Colonic mucosa (tissue), 4 donors: ENCODE measurements at places on chromosomes 5 and 9. TPM values are rescaled to one million over a fixed set of nuclear protein-coding genes. Genes with fewer than 3 reads are reported as not detected.

The SPATA31E1 gene
- 0.07 TPM for total RNA-seq

The KLF4 gene
- total RNA-seq = 209 TPM

The WDR38 gene
- total RNA-seq = not detected

The SLC6A18 gene
- total RNA-seq = 0.27 TPM

The F2R gene
- 8.1 TPM for total RNA-seq

The NEUROG1 gene
- total RNA-seq = not detected

The FBP2 gene
- total RNA-seq = not detected

The IRX1 gene
- total RNA-seq = not detected

The CLK4 gene
- 13.8 TPM for total RNA-seq

The AK3 gene
- total RNA-seq = 95.7 TPM

DNA sequence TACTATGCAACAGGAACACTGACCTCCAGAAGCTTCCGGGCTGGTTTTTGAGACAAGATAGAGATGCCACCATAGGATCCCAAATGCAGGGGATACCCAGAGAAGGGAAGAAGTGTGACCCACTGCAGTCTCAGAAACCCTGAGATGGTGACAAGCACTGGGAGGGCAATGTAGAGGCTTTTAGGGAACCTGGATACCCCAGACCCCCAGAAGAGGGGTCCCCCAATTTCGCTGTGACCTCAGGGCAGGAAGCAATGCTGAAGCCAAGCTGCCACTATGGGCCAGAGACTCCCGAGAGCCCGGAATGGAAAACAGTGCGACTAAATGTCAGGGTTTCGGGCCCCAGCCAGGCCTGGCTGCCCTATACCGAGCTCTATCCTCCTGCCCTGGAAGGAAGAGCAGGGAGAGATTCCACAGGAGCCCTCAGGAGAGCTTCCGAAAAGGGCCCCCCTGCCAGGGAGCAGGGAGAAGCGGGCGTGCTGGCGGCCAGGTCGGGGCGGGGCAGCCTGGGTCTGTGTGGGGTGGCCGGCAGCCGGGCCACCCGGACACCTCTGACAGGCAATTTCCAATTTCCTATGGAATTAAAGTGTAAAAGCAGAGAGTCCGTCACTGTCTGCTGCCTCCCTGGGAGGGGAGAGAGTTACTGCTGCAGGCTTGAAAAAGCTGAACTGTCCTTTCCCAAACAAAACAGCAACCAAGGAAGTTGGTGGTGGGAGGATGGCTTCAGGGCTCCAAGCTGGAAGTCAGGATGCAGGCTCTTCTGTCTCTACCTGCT lies 154.2 kb downstream of the FGF18 start:
- H3K27me3 ChIP-seq = no peaks in the 10 kb centered on the region
- no peak overlapping the region for H3K4me3 ChIP-seq
- H3K4me1 ChIP-seq = no peaks in the 10 kb centered on the region

GRCh38 chr9:36970007-36970888 lies 63.8 kb downstream of the PAX5 start:
- no peak overlapping the region for H3K27ac ChIP-seq
- no peak overlapping the region for H3K4me3 ChIP-seq
- no peaks in the 10 kb centered on the region for H3K4me1 ChIP-seq

DNA sequence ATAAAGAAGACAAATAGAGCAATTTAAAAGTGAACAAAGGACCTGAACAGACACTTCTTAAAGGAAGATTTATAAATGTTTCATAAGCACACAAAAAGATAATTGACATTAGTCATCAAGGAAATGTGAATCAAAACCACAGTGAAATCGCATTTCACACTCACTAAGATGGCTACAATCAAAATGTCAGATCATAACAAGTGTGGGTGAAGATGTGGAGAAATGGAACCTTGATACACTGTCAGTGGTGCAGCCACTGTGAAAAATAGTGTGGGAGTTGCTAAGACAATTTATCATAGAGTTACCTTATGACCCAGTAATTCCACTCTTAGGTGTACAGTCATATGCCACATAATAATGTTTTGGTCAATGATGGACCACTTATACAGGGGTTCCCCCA lies 54.5 kb upstream of the HTR4 start:
- H3K4me1 ChIP-seq = no peaks in the 10 kb centered on the region
- no peaks in the 10 kb centered on the region for H3K27me3 ChIP-seq
- H3K4me3 ChIP-seq = no peak overlapping the region
- no peak overlapping the region for H3K27ac ChIP-seq
- DNase-seq = no peak
- no peaks in the 10 kb centered on the region for H3K36me3 ChIP-seq

GRCh38 chr5:78554670-78555069 lies 93.9 kb downstream of the LHFPL2 start:
- no peak overlapping the region for H3K4me3 ChIP-seq
- no peaks in the 10 kb centered on the region for H3K36me3 ChIP-seq
- no peaks in the 10 kb centered on the region for H3K4me1 ChIP-seq
- DNase-seq = no peak

DNA sequence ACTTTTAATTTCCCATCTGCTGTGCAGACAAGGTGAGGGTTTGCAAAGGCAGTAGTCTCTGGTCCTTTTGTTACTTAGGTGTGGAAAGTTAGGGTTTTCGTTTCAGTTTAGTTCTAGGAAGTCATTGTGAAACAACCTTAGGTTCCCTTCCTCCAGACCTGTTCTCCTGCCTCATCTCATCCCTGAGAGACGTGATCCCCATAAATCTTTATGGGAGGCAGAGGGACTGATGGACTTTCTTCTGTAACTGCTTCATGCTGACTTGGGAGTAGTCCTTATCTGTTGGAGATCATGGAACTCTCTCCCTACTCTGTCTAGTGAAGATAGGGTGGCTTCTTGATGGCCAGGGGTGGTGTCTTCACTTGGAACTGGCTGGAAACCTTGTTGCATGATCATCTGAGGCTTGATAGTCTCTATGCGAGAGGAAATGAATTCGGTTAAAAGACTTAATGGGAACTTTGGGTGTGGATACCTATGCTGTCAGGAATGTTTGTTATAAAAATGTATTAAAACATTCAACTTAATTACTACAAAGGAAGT lies 7.2 kb upstream of the GM2A start:
- no peaks in the 10 kb centered on the region for H3K27me3 ChIP-seq
- no peak overlapping the region for H3K27ac ChIP-seq
- H3K4me1 ChIP-seq = no peaks in the 10 kb centered on the region
- no peaks in the 10 kb centered on the region for H3K36me3 ChIP-seq
- no peak overlapping the region for H3K4me3 ChIP-seq

DNA sequence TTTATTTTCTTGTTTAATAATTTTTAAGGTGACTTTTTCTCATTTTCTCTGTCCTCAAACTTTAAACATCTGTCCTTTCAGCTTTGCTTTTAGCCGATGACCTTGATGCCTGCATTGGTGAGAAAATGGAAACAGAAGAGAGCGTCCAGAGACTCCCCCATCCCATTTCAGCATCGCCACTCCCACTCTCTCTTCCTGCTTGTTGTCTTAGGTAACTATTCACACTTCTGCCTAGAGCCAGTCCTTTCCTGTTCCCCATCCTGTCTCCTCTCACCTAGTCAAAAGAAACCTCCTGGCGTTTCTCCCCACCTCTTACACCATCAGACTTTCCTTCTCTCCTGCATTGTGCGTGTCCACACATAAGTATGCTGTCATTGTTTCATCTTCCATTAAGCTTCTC lies 124.6 kb downstream of the MAST4 start:
- no peak overlapping the region for H3K4me3 ChIP-seq
- no peaks in the 10 kb centered on the region for H3K36me3 ChIP-seq
- no peak for DNase-seq
- no peaks in the 10 kb centered on the region for H3K27me3 ChIP-seq
- H3K27ac ChIP-seq = no peak overlapping the region

DNA sequence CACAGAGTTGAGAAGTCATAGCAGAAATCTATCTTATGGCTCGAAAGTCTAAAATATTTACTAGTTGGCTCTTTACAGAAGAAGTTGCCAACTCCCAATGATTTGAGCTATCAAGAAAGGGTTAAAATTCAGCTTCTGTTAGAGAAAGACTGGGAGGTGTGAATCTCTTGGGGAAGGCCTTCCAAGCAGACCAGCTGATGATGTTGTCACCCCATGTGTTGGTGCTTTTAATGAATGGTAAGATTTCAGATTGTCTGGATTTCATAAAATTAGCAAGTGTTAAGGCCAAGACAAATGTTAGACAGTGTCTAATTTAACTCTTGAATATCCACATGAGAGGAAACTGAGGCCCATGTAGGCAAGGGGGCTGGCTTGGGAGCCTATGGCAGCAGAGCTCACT lies 63.9 kb downstream of the PPARGC1B start:
- no peak for DNase-seq
- H3K4me3 ChIP-seq = no peak overlapping the region
- no peak overlapping the region for H3K27ac ChIP-seq
- peaks cover 8% of the 10 kb centered on the region for H3K4me1 ChIP-seq
- H3K27me3 ChIP-seq = no peaks in the 10 kb centered on the region
- no peaks in the 10 kb centered on the region for H3K36me3 ChIP-seq

DNA sequence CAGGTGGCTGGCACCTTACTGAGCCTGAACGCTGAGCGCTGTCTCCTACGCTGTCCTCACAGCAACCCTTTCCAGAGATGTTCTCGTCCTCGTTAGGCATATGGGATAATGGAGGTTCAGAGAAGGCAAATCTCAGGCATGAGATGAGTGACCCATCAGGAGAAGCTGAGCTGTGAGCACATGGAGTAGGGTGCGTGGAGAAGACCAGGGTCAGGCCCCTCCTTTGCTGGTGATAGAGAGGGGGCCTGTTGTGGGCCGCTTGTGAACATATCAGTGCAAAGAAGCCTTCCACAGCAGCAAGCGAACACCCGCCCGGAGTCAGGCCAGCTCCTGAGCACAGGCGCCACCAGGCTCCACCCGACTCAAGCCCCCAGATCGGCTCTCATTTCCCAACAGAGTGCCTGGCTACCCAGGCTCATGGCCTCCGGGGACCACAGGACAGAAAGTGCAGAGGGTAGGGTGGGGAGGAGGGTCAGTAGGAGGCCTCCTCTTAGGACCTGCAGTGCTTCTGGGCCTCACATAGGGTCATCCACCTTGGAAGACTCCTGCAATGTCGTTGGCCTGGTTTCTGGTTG lies 15.0 kb upstream of the TIFAB start:
- no peaks in the 10 kb centered on the region for H3K36me3 ChIP-seq
- H3K27me3 ChIP-seq = no peaks in the 10 kb centered on the region
- DNase-seq = no peak
- H3K4me1 ChIP-seq = no peaks in the 10 kb centered on the region
- H3K4me3 ChIP-seq = no peak overlapping the region

DNA sequence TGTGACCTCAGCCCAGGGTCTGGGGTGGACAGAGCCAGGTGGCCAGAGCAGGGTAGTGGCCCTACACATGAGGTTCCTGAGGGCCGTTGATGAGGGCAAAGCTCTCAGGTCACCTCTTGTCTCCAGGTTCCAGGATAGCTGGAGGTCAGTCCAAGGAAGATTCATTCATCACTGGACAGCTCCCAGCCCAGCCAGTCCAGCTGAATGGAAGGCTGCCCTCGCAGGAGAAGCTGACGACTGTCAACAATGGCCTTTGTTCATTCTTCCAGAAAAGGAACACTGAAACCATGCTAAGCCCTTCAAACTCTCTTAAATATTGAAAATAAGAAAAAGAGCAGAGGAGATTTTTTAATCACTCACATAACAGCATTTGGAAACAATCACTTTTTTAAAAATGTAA lies 169.7 kb upstream of the TBCA start:
- no peak overlapping the region for H3K4me3 ChIP-seq
- no peaks in the 10 kb centered on the region for H3K4me1 ChIP-seq
- peaks cover 3% of the 10 kb centered on the region for H3K27me3 ChIP-seq
- DNase-seq = no peak
- H3K36me3 ChIP-seq = no peaks in the 10 kb centered on the region

DNA sequence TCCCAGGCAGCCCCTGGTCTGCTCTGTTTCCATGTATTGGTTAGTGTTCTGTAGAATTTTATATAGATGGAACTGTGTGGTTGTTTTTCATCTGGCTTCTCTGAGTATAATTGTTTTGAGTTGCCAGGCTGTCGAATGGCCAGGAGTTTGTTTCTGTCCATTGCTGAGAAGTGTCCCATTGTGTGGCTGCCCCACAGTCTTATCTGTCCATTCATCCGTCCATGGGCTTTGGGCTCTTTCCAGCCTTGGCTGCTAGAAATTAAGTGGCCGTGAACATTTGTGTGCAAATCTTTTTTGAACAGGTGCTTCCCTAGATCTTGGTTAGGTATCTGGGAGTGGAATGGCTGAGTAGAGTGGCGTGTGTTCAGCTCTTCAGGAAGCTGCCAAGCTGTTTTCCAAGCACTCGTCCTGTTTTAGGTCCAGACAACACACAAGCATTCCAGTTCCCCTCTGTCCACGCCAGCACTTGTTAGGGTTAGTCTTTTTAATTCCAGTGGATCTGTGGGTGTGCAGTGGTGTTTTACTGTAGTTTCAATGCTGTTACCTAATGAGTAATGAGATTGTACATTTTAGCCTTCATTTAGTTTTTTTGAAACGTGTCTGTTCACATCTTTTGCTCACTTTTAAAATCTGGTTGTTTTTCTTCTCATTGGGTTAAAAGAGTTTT lies 122.2 kb upstream of the CACNA1B start:
- H3K4me3 ChIP-seq = no peak overlapping the region
- no peak overlapping the region for H3K27ac ChIP-seq
- no peaks in the 10 kb centered on the region for H3K27me3 ChIP-seq
- H3K36me3 ChIP-seq = no peaks in the 10 kb centered on the region

DNA sequence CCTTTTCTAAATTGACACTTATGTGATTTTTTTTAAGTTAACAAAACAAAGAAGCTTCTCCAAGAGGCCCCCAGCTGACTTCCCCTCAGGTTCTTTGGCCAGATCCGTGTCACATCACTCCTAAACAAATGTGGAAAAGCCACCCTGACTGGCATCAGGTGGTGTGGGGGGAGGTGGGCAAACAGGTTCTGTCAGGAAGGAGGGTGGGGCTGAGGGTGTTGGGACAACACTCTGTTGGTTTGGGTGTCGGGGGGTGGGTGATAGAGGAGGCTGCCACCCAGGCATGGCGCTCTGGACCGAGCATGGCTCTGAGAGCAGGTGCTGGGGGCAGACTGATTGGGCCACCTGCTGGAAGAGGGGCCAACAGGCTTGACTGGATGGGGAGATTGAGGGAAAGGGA lies 210.9 kb downstream of the HSPA4 start:
- no peak for DNase-seq
- no peak overlapping the region for H3K27ac ChIP-seq
- no peaks in the 10 kb centered on the region for H3K36me3 ChIP-seq
- no peaks in the 10 kb centered on the region for H3K27me3 ChIP-seq
- H3K4me1 ChIP-seq = no peaks in the 10 kb centered on the region

DNA sequence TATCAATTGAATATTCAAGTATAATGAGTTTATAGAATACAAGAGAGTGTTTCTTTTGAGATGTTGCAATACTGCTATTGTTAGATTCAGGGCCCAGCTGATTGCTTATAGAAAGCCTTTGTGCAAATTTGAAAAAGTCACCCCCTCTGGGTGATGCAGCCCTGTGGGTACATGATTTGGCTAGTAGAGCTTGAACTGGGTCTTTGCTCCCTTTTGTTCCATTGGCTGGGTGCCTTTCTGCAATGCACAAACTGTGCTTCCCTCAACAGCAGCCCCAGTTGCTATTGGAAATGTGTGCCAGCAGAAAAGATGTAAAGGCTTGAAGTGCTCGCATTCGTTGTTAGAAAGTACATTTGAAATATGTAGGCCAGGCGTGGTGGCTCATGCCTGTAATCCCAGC lies 61.8 kb upstream of the CEMIP2 start:
- H3K4me1 ChIP-seq = no peaks in the 10 kb centered on the region
- no peak overlapping the region for H3K4me3 ChIP-seq
- H3K36me3 ChIP-seq = no peaks in the 10 kb centered on the region
- H3K27me3 ChIP-seq = no peaks in the 10 kb centered on the region

- no peaks in the 10 kb centered on the region for H3K4me1 ChIP-seq
- H3K27me3 ChIP-seq = no peaks in the 10 kb centered on the region
- no peaks in the 10 kb centered on the region for H3K36me3 ChIP-seq
- H3K27ac ChIP-seq = no peak overlapping the region
- DNase-seq = no peak
- H3K4me3 ChIP-seq = no peak overlapping the region
Observed at GRCh38 chr5:141771562-141771961, 89.5 kb upstream of the ARAP3 start.
